Fibroblast of pulmonary artery (primary cell): ENCODE measurements at places on chromosomes 2 and 18.

DNA sequence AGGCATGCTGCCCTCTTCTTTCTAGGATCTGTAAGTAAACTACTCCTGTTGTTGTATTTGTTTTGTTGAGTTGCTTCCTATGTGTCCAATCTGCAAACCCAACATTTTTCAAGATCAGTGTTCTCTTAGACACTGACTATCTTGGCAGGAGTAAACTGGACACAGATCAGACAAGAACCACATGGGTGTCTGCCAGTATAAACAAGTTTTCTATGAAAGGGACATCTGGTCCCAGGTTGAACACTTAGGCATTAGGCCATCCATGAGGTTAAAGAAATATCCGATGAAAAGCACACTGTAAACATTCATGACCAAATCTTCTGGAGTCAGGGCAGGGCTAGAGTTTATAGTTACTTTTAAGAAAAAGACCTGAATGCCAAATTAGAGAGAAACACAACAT is 441.8 kb downstream of the NYAP2 start:
- DNase-seq: no peak

GRCh38 chr18:24209558-24209957 is 70.7 kb downstream of the CABYR start:
- DNase-seq: no peak

GRCh38 chr18:10141559-10141958 is 227.7 kb downstream of the VAPA start:
- DNase-seq: no peak

- DNase-seq: no peak
Observed at GRCh38 chr18:79092874-79093273, 23.7 kb downstream of the ATP9B start.

- no peak for DNase-seq
Observed at GRCh38 chr2:123928358-123928757, 96.7 kb upstream of the CNTNAP5 start.
